CD4-positive, alpha-beta T cell treated with Interleukin-15 for 4 hours (primary cell): ENCODE measurements at places on chromosomes 6 and 20.
A peak's percentile ranks its signal among the peaks of the same experiment; 100 is the strongest.

- DNase-seq, result no peak
Measured at GRCh38 chr6:26206868-26207801, 119.9 kb downstream of the HFE start.

- peak; percentile 73 for DNase-seq
Measured at GRCh38 chr20:2688041-2688591, 4.5 kb upstream of the EBF4 start.

DNA sequence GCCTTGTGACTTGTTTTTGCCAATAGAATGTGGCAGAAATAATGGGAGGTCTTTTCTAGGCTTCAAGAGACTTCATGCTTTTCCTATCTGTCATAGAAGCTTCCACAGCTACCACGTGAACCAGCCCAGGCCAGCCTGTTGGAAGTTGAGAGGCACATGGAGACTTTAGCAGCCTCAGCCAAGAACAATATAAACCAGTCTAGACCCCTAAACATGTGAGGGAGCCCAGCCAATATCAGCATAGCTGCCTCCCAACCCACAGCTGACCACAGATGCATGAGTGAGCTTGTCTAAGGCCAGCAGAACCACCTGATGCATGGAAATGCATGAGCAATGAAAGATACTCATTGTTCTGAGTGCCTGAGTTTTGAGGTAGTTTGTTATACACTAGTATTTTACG lies 540.7 kb upstream of the BTBD3 start:
- DNase-seq, result no peak

DNA sequence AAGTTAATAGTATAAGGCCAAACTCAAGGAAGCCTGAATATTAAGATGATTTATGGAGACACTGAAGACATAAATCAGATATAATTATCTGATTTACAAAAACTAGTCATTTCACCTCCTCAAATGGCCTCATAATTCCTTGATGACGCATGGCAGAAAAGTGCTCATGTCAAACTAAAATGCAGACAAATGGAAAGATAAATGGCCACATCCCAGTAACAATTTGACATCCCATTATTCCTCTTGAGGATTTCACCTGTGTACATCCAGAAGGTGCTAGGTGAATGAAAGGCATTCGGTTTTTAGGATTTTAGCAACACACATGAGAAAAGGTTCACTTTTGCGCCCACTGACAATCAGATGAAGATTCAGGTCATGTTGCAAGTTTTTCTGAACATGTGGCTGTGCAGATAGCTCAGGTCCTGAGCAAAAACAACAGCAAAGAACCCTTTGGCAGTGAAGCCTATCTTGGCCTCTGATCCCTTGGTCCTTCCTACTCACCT lies 24.2 kb downstream of the SGK1 start:
- no peak for DNase-seq

DNA sequence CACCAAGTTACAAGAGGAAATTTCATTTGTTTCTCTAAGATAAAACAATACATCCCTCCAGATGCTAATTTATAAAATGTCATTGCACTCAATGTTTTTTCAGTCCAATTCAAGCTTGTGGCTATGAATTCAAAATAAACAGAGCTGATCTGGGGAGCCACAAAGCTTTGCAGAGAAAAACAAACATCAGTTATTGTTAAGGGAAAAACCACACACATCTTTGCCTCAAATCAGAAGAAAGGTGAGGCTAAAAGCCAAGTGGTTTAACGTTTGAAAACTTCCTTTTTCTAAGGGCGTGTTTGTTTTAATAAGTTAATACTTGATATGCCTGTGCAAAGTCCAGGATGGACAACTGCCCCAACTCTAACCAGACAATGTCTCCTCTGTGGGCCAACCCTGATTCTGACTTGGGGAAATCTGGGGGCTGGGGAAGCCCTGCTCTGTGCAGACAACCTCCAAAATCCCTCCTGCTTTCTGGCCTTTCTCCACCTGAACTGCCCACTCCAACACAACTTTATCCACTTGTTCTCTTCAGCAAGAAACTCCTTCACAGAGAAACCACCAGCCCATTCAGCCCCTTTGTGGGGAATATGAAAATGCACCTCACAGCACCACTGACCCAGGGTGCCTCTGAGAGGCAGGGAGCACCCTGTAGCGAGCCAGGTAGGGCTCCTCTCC lies 44.6 kb upstream of the NT5E start:
- DNase-seq, result no peak

DNA sequence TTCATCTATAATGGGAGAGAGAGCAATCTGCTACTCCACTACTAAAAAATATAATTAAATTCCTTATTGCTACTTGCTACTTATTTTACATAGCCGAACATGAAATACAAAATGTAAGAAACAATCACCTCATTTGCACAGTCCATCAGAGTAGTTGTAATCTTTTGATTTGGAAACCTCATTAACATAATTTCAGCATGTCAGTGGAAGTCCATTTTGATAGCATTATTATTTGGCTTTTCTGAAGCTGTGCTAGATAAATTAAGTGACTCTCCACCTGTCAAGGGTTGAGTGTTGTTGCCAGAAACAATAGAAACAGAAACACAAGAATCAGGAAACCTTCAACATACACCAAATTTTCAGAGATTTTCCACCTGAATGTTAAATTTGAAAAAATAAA lies 250.0 kb downstream of the RFPL4B start:
- DNase-seq, result no peak

GRCh38 chr6:170035901-170036304 lies 255.0 kb downstream of the DLL1 start:
- no peak for DNase-seq

DNA sequence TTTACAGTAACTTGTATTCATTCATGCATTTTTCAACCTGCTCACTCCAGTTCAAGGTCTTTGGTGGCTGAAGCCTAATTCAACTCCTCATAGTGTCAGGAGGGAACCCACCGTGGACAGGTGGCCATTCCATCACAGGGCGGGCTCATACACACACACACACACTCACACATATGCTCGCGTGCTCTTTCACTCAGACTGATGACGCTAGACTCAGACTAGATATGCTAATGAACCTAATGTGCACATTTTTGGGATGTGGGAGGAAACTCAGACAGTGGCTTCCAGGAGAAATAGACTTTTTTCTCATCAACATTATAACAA lies 56.7 kb downstream of the TRIM27 start:
- peak; percentile 35 for DNase-seq

GRCh38 chr6:129006724-129007514 lies 124.0 kb downstream of the LAMA2 start:
- no peak for DNase-seq

GRCh38 chr6:95263840-95264239 lies 313.5 kb upstream of the MANEA start:
- DNase-seq, result no peak

DNA sequence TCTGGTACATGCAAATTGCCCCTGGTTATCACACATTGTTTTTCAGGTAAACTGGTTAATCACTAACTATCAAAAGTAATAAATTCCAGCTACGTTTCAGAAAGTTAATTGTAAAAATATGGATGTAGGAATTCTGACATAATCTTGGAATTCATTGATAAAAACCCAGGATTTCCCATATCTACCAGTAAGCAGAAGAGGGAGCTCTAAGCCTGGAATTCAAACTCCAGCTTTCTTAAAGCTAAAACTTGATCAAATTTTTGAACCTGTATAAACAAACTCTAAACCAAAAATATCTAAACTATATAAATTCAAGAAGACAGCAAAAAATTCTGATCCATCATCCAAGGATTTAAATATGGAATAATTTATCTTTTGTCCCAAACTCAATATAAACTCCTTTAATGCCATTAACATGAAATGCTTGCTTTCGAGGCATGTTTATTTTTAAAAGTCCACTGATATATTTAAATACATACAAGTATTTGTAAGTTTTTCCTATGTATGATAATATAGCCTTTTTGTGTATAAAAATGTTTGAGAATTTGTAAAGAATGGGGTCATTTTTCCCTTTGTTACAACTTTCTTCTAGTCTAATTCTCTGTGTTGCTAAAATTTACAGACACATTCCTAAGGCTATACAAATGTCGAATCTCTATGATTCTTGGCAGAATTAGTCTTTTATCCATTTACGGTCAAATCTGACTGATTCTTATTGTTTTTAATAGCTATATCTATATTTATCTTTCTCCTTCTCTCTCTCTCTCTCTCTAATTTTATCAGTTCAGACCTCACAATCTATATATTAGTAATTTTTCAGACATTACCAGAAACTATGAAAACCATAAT lies 91.4 kb upstream of the RNF217 start:
- DNase-seq, result no peak

GRCh38 chr6:166173281-166173951 lies 5.8 kb upstream of the TBXT start:
- no peak for DNase-seq

DNA sequence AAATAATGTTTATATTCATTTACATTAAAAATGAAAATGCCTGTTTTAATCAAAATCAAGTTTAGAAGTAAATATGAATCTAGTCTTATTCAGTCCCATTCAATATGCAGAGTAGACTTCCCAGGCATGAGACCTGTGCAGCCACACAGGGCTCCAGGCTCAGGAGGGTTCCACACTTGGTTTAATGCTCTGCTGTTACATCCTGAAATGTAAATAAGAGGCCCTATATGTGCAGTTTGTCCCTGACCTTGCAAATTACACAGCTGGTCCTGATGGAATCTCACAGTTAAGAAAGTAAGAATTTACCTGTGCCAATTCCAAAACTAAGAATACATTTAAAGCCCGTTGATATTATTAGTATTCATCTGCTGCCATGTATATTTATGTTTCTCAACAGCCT lies 79.4 kb downstream of the ARHGAP18 start:
- DNase-seq, result no peak
